ENCODE measurements at places on chromosomes 1 and 21.

- no peak for DNase-seq
Observed at GRCh38 chr1:151477066-151477465, 17.8 kb upstream of the POGZ start.

GRCh38 chr1:184892116-184892515, 82.2 kb downstream of the NIBAN1 start:
- no peak for DNase-seq

GRCh38 chr1:41657679-41658295, 173.3 kb upstream of the EDN2 start:
- no peak for DNase-seq

- no peak for DNase-seq
Observed at GRCh38 chr1:67674260-67675011, 10.6 kb upstream of the GADD45A start.

DNA sequence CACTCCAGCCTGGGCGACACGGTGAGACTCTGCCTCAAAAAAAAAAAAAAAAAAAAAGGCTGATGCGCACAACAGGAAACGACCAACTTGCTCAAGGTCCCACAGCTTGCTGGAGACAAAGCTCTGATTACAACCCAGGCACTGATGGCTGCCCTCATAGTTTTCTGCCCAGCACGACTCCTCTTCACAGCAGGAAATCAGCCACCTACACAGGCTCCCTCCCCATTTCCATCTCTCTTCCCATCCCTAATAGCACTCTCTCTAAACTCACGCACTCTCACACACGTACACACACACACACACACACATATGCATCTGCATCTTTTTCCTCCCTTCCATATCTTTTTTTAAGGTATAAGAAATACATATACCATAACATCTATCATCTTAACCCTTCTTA, 153.5 kb upstream of the SOD1 start:
- DNase-seq: no peak

- no peak for DNase-seq
Observed at GRCh38 chr1:168879896-168880734, 151.1 kb upstream of the DPT start.

GRCh38 chr1:37033355-37034101, 787 bp downstream of the GRIK3 start:
- DNase-seq: no peak

GRCh38 chr1:3609769-3610526, 1.4 kb downstream of the MEGF6 start:
- DNase-seq: no peak

DNA sequence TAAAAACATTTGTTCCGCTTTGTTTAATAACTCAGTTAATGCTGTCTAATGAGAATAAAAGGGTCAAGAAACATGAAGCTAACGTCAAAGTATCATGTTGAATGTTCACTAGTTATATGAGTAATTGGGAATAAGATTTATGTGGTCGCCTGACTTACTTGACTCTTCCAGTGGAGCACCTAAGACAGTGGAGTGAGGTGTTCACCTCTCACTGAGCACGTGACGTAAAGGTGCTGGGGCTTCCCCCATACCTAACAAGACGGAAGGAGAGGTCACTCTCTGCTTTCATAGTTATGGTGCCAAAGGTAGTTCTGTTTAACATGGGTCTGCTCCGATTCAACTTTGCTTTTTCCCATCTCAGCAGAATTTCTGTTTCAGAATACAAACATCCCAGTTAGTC, 686 bp downstream of the KMO start:
- DNase-seq: no peak

- DNase-seq: peak; percentile 2
Observed at GRCh38 chr1:7770669-7770996, 463 bp upstream of the VAMP3 start.

DNA sequence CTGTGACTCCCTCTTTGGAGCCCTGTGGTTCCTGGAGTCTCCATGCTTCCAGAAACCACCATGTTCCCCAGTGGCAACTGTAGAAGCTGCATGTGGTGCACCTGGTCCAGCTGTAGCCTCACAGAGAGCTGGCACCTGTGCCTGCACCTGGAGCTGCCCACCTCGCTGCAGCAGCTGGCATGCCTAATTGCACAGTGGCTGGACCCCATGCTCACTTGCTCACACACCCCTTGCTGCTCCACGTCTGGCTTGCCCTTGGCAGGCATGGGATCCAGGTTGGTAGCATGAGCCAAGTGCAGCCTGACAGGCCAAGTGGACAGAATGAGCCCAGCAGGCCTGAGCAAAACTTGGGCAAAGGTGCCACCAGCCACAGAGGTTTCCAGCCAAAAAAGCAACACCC, 680.1 kb downstream of the MATN1 start:
- no peak for DNase-seq

DNA sequence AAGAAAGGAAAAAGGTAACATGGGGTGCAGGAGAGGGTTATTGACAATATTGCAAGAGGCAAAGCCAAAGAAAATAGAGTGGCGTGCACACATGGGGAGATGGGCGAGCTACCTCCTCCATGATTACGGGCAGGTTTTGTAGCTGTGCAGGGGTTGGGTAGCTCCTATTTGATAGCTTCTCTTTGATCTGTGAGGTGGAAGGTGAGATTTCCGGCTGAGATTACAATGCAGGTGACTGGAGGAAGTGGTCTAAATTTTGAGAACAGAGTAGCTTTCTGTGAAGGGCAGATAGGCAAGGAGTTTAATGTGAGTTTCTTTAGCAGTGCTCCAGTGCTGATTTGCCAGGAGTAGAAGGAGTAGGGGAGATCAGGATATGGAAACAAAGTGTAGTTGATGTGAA, 263.4 kb downstream of the PLA2G4A start:
- DNase-seq: no peak

- no peak for DNase-seq
Observed at GRCh38 chr1:231162970-231163829, 1.3 kb downstream of the TRIM67 start.

GRCh38 chr21:36696390-36697059, 2.4 kb upstream of the SIM2 start:
- DNase-seq: no peak

GRCh38 chr1:226549094-226549936, 751 bp downstream of the STUM start:
- DNase-seq: no peak

DNA sequence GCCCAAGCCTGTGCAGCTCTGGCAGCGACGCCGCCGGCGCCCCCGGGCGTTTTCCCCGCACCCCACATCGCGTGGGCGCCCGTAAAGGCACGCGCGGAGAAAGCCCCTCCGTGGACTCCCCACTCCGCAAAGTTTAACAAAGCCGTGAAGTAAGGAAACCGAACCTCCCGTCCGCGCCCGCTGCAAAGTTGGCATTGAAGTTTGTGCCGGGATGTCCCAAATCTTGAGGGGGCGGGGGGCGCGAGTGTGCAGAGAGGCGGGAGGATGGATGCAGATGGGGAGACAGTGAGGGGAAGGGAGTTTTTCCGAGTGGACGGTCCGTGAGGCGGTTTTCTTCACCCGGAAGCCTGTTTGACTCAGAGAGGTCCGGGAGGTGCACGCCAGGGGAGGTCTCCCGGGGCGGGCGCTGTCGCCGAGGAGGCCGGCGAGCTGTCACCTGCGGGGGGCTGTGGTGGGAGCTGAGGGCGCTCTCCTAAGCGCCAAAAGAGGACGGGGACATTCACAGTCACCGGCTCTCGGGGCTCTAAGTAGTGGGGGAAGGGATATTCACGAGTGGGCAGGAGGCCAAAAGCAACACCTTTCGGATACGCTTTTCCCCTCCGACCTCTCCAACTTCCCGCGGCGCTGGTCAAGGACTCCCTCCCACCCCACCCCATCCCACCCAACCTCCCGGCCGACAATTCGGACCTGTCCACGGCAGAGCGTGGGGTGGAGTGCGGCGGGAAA, 1.3 kb downstream of the WLS start:
- no peak for DNase-seq

DNA sequence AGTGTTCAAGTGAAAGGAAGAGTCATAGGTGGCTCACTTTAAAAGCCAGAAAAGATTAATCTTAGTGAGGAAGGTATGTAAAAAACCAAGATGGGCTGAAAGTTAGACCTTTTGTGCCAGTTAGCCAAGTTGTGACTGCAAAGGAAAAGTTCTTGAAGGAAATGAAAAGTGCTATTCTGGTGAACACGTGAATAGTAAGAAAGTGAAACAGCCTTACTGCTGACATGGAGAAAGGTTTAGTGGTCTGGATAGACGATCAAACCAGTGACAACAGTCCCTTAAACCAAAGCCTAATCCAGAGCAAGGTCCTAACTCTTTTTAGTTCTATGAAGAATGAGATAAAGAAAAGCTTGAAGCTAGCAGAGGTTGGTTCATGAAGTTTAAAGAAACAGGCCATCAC, 106.4 kb downstream of the CTH start:
- DNase-seq: no peak

DNA sequence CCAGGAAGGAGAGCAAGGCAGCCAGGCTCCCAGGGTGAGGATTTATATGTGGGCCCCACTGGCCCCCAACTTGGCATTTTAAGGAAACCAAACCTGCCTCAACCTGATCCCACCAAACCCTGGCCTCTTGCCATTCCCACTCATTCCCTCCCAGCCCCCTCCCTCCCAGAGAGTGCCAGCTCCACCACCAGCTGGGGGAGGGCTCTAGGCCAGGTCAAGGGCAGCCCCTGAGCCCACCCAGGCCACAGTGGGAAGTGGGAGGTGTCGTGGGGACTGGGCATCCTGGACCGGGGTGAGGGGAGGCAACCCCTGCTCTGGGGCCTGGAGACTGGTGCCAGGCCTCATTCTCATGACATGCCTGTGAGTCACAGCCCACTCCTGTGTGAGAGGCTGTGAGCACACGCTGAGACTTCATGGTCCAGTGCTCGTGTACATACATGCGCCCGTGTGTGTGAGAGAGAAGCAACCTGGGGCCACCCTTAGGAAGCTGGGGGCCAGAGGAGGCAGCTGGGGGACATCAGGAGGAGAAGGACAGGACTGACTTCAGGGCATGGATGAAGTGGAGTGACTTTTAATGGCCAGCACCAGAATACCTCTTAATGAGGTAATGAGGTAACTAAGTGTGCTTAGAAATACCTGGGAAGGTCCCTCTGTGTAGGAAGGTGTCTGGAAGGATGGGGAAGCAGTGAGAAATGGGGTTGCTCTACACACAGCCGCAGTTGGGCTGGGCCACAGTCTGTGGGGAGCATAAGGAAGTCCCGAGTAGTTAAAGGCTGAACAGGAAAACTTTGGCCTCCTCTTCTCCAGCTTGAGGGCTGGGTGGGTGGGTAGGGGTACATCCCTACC, at the start of gene S100A2:
Gene S100A2, minus strand, starts transcription at position 316 of the 846 bp plus-strand sequence. CDS start 1,967 bp downstream, outside the sequence.
- peak; percentile 87 for DNase-seq

GRCh38 chr1:175314300-175314699, 121.7 kb upstream of the KIAA0040 start:
- DNase-seq: no peak

- no peak for DNase-seq
Observed at GRCh38 chr1:34164771-34165391, at the start of gene CSMD2. Gene CSMD2 (minus strand): TSS chr1:34165230. CDS start chr1:34165097, 133 bp downstream.

- DNase-seq: no peak
Observed at GRCh38 chr1:110872745-110873720, at the start of gene CD53. Gene CD53 (plus strand): TSS chr1:110873148. CDS start chr1:110891409, 18,261 bp downstream.

DNA sequence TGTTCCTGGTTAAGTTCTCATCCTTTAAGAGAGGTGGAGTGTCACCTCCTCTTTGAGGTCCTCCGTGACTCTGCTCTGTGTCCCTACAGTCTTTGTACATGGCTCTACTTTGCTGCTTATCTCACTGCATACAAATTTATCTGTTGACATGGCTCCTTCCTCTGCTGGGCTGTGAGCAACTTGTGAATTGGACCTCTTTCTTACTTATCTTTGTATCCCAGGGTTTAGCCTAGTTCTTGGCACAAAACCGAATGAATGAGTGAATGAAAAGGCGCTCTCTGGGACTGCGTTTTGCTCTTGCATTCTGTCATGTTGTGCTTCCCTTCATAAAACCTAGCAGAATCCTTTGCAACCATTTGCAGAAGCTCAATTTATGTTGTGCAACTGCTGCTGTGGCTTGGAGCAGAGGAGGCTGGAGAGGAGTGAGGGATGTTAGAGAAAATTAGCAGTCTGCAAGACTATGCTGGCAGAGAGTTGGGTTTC, 12.4 kb downstream of the SLC26A9 start:
- DNase-seq: no peak

GRCh38 chr1:195584870-195585624, 1023.2 kb downstream of the KCNT2 start:
- DNase-seq: peak; percentile 28

DNA sequence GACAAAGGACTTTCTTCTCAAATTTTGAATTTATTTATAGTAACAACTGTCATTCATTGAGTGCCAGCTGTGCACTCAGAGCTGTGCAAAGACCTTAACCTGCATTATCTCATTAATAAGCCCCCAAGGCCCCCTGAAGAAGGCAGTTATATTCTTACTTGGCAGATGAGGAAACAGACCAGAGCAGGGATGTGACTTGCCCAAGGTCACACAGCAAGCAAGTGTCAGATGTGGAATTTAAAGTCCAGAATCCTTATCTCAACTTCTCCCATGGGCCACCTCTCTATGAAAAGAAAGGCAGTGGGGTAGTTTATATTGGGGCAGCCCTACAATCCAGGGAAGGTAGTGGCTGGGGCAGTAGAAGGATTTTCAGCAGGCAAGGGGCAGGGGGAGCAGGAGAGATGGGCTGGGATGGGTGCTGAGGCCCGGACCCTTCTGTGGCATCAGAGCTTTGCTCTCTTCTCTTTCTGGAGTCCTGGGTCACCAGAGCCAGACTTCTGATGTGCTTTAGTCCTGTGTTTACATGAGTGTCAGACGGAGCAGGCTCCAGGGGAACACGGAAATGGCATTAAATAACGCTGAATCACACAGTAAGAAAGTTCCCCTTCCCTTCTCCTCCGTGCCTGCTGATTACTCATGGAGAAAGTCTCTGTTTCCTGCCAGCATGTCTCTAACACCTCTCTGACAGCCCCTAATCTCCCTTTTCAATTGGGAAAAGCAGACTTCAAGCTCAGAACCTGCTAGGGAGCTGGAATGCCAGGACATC, 39.5 kb downstream of the EPHB2 start:
- peak; percentile 25 for DNase-seq

DNA sequence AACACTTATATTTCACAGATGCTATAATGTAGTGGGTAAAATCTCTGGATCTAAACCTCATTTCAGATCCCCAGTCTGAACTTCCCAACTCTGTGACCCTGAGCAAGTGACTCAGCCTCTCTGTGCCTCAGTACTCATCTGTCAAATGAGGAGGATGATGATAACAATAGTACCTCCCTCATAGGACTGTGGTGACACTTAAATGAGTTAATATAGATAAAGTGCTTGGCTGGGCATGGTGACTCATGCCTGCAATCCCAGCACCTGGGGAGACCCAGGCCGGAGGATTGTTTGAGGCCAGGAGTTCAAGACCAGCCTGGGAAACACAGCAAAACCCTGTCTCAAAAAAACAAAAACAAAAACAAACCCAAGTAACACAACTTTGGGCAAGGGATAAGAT, 4.7 kb upstream of the ECE1 start:
- peak; percentile 1 for DNase-seq

GRCh38 chr1:232519186-232519585, 110.7 kb downstream of the SIPA1L2 start:
- no peak for DNase-seq

GRCh38 chr1:204207136-204207616, 6.6 kb downstream of the GOLT1A start:
- peak; percentile 62 for DNase-seq

- no peak for DNase-seq
Observed at GRCh38 chr1:66618390-66618789, 84.4 kb downstream of the SGIP1 start.

GRCh38 chr1:224922404-224923164, 6.9 kb upstream of the DNAH14 start:
- DNase-seq: peak; percentile 62
